ENCODE measurements at places on chromosomes 12 and 14. TPM values are rescaled to one million over a fixed set of nuclear protein-coding genes. Genes with fewer than 3 reads are reported as not detected.

Gene RFLNA
- not detected for total RNA-seq

Gene NGB
- total RNA-seq, result not detected

Gene REC8
- 138 TPM for total RNA-seq

Gene AICDA
- not detected for total RNA-seq

Gene WDHD1
- total RNA-seq, result 5.4 TPM

Gene GLIPR1L1
- not detected for total RNA-seq

Gene RNFT2
- total RNA-seq, result 6.9 TPM

Gene LGR5
- not detected for total RNA-seq

Gene FAIM2
- total RNA-seq, result 0.57 TPM

Gene CAMKK2
- total RNA-seq, result 20.9 TPM

All from natural killer cell (primary cell).